Epithelial cell of proximal tubule (primary cell): ENCODE measurements at places on chromosomes 16 and 17. TPM values are rescaled to one million over a fixed set of nuclear protein-coding genes. Genes with fewer than 3 reads are reported as not detected.

Gene ABAT
- total RNA-seq: 1.6 and 3.9 TPM in 2 replicates

Gene MEIOC
- total RNA-seq: 7.1 and 9.8 TPM in 2 replicates

Gene SMIM36
- total RNA-seq: not detected in 2 replicates

Gene CCDC40
- 1.3 and 2.2 TPM in 2 replicates for total RNA-seq

DNA sequence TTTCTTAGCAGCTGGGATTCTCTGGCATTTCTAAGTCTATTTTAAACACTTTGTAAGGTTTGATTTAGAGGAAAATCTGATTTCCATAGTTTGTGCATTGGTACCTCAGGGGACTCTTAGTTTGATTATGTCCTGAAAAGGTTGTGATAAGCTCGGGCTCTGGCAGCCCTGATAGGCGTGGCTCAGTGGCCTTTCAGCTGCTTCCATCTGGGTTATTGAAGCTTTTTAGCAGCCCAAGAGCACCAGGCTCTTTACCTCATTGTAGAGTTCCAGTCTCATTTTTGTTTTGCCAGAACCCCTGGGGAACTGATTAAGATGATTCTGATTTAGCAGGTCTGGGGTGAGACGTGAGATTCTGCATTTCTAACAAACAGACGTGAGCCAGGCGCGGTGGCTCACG, 412.3 kb downstream of the XYLT1 start:
- DNase-seq: no peak

Gene DPEP3
- total RNA-seq: not detected in 2 replicates

DNA sequence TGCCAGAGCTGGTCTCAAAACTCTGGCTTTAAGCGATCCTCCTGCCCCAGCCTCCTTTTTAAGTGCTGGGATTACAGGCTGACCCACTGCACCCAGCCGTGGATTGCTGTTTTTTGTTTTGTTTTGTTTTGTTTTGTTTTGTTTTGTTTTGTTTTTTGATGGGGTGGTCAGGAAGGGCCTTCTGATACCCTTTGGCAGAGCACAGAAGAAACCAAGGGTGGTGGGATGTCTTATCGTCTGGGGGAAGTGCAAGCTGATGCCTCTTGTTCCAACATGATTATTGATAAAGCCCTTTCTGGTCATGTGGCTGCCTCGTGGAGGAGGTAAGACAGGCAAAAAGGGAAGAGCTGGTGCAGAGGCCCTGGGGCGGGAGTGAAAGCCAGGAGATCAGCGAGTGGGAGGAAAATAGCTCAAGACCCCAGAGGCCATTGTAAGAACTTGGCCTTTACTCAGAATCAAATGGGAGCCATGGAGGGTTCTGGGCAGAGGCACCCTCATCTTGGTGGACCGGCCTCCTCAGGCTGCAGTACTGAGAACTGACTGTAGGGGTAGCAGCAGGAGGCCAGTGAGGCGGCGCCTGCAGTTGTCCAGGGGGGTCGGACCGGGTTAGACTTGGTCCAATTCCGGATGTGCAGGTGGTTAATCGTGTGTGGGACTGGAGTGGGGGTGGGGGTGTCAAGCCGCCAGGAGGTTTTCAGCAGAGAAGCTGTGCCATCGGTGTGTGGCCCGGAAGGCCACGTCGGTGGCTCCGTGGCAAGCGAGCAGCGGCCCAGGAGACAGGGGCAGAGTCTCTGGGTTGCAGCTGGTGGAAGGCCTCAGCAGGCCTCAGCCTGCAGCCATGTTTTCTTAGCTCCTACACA, 84.4 kb upstream of the GSE1 start:
- no peak for DNase-seq

DNA sequence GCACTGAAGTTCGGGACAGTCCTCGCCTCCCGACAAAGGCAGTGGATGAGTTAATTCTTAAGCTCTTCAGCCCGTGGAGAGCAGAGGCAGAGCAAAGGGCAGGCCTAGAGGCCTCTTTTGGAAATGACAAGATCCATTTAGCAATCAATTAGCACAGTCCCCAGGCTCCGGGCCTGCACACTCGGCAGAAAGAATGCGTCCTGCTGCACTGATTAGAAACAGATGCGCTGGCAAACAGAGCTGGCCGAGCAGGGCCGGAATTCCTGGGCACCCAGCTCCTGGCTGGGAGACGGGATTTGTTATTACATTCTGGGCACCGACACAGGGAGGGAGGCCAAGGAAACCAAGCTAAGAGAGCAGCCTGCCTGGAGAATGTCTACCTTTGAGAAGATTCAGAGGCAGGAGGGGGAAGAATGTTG, 162.9 kb downstream of the COPRS start:
- DNase-seq: peak; percentile 37
